CMK (cell line): ENCODE measurements at places on chromosomes 5 and 9.

DNA sequence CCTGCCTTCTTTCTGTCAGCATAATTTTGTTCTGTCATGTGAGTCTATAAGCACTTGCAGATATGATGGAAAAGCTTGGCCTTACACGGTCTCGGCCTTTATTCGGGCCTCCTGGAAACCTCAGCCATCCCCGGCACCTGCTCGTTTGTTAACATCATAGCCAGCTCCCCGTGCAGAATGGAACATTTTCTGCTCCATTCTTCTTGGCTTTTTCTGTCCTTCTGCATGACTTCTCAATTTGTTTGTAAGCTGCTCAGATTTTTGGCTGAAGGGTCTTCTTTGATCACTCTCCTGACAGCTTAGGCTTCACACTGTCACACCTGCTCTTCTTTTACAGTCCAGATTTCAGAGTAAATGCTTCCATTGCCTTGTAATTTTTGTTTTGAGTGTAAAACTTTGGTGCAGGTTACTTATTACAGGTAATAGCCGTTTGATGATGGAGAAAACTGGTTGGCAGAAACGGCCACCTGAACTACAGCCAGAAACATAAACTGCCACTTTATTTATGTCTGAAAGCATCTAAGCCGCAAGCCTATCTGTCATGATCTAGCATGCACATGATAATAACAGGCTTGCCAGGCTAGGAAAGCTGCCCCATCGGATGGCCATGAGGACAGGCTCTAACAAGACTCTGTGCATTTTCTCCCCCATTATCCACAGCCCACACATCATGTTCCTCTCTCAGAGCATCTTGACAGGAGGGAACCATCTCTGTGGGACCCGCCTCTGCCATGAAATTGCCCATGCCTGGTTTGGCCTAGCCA is 197.0 kb downstream of the AOPEP start:
- DNase-seq, result no peak

GRCh38 chr9:13607481-13608441 is 328.3 kb upstream of the MPDZ start:
- DNase-seq, result no peak

DNA sequence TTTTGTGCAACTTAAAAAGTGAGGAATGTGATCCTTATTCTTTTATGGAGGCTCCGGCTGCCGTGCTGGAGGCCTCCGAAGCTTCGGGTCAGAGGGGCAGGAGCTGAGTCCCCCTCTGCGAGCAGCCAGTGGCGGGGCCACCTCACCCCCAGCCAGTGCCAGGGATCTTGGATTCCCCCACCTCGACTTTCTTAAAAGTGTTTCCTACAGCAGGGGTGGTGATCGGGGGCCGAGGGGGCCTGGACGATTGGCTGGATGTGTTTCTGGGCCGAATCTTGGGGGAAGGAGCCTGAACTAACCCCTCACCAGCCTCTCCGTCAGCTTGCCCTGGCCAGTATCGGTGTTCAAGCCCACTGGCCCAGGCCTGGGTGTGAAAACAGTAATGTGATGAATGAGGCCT is 92.2 kb upstream of the LMX1B start:
- DNase-seq, result no peak

DNA sequence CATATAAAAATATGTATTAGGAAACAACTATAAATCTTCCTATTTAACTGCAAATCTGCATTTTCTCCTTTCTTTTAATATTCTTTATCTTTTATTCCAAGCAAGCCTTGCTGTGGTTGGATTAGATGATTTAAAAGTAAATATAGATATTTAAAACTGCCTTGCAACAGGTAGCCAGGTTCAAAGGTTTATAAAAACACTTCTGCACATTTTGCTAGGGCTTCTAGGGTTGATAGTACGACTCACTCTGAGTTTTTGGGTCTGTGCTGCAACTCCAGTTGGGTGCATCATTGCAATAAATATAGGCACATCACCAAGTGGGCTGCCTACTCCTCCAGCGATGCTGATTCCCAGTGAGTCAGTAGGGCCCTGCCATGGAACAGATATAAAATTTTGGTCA is 167.7 kb downstream of the MPDZ start:
- DNase-seq, result no peak

GRCh38 chr5:178649580-178649979 is 22.7 kb upstream of the CLK4 start:
- DNase-seq, result no peak

DNA sequence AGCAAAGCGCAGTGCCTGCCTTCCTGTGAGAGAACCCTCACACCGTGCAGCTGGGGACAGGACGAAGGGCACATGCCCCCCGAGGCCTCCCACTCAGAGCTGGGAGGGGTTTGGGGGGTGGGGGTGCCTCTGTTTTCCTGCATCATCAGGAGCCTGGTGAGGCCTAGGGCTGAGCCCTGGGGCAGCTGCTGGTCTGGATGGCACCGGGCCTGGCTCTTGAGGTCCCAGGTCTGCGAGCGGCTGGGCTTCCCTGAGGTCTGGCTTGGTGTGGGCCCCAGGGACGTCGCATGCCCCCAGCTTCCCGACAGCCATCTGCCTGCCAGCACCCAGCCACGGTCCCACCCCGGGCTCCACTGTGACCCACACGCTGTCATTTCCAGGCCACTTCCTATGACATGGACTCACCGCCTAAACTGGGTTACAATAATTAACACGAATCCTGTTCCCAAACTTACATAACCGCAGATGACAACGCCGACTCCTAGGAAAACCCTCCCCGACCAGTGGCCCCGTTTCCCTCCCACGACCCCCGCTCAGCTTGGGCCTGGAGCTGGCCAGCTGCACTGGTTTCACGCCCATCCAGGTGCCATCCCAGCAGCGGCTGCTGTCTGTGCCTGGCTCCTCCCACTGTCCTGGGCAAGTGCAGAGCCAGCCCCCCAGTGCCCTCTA is 8.7 kb downstream of the NACC2 start:
- DNase-seq, result no peak

GRCh38 chr9:95852059-95853032 is 23.1 kb upstream of the ERCC6L2 start:
- no peak for DNase-seq

- DNase-seq, result no peak
Observed at GRCh38 chr5:113065626-113066025, 89.0 kb downstream of the DCP2 start.

DNA sequence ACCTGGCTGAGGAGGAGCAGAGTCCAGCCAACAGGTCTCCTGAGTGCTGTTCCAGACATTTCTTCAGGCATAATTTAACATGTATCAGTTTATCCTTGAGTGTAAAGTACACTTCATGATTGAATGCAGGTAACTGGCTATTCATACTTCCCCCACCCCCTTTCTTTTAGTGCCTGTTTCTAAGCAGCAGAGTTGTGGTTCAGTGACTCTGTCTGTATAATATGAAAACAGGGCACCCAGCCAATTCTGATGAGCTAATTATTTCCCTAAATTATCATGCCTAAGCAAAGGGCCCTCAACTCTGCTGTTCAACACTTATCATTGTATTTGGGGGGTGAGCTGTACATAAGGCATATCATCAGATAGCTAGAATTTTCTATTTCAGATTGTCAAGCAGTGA is 51.9 kb upstream of the ZSWIM6 start:
- DNase-seq, result no peak

- no peak for DNase-seq
Observed at GRCh38 chr5:151146061-151146460, 11.5 kb downstream of the ANXA6 start.
